ENCODE measurements at places on chromosomes 1 and 21. TPM values are rescaled to one million over a fixed set of nuclear protein-coding genes. Genes with fewer than 3 reads are reported as not detected.

The APOBEC4 gene
- not detected for total RNA-seq

The CD48 gene
- total RNA-seq: not detected

The IL20 gene
- total RNA-seq: not detected

The DNASE2B gene
- not detected for total RNA-seq

The SHISAL2A gene
- total RNA-seq: not detected

DNA sequence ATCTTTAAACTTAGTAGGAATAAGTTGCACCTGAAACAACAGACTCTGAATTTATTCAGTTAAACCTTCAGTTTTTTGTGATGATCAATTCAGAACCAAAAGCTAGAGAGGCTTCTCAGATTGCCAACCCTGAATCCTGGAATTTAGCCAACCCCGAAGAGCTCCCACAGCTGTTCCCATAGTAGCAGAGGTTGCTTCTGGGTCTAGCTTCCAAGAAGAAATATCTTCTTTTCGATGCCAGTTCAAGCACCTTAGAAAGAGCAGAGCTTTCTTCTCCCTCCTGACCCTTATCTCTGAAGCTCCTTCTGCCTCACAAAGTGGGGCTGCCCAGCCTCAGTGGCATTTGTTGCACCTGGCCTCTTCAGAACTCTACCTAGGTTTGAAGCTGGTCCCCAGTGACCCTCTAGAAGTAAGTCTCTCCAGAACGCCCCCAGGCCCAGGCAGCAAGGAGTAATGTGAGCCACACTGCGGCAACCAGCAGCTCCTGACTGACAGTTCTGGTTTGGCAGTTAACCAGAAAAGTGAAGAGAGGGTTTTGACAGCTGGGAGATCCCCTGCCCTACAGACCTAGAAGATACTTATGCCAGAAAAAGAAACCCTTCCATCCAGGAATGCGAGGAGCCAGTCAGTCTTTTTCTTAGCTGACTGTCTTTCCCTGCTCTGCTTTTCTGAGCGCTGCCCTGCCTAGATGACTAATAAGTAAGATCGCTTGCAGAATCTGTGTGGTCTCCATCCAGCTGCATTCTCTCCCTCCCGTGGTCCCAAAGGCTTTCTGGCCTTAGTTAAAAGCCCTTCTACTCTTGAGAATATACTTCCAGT lies 165.9 kb downstream of the ADGRL4 start:
- DNase-seq: no peak

The SPRR5 gene
- not detected for total RNA-seq

GRCh38 chr1:119181218-119181617 lies 40.8 kb upstream of the WARS2 start:
- DNase-seq: no peak

DNA sequence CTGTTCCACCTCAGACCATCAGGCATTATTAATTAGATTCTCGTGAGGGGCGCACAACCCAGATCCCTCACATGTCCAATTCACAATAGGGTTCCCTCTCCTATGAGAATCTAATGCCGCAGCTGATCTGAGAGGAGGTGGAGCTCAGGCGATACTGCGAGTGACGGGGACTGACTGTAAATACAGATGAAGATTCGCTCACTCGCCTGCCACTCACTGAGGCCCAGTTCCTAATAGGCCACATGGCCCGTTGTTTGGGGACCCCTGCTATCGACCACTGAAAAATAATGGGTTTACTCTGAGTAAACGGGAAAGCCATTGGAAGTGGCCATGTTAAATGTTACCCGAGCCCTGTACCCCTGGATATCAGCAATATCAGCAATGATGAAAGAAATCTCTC lies 65.9 kb downstream of the GRIK1 start:
- DNase-seq: no peak

The FALEC gene
- total RNA-seq: 0.80 TPM

The UBXN10 gene
- 1.6 TPM for total RNA-seq

Data from type B pancreatic cell (in vitro differentiated cells).